RPMI7951 (cell line): ENCODE measurements at places on chromosomes 2 and 18. TPM values are rescaled to one million over a fixed set of nuclear protein-coding genes. Genes with fewer than 3 reads are reported as not detected.

DNA sequence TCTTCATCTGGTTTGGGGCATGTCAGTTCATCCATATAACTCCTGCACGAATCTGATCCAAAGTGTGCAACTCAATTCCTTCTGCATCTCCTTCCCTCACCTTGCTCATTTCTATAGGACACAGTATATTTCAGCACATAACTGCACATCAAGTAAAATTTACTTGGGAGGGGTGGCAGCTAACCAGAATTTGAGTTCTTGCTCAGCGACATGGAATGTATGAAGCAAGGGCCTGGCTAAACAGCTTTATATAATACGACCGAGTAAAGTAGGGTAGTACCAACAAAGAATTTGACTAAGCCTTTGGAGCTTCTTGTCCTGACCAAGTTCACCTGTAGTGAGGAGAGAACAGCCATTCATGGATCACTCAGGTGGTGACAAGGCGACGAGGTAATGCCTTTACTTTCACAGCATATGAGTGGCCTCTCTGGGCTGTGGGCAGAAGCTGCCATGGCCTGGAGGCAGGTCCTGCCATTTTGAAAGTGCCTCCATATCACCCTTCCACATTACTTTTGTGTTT is 570.2 kb upstream of the TNP1 start:
- no peak for DNase-seq

GRCh38 chr2:195633974-195634373 is 23.1 kb upstream of the SLC39A10 start:
- no peak for DNase-seq

GRCh38 chr18:49610022-49610445 is 48.2 kb downstream of the LIPG start:
- no peak for DNase-seq

GRCh38 chr2:120715353-120715752 is 20.3 kb upstream of the GLI2 start:
- no peak for DNase-seq

DNA sequence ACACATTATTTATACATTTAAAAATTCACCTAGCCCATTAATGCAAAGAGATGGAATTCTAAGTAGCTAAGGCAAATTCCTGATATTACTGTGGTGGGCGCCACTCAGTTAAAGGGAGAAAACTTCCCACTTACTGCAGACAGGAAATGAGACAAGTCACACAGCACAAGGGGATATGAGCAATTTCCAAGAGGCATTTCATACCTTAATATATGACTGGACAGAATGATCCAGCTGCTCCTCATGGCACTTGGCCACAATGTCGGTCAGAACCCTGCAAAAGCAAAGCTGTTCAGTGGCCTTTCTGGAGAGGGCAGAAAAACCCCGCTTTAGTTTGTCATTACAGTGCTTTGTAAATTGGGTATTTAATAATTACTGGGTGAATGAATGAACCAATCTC is 121.4 kb upstream of the CCDC195 start:
- DNase-seq: peak; percentile 92

DNA sequence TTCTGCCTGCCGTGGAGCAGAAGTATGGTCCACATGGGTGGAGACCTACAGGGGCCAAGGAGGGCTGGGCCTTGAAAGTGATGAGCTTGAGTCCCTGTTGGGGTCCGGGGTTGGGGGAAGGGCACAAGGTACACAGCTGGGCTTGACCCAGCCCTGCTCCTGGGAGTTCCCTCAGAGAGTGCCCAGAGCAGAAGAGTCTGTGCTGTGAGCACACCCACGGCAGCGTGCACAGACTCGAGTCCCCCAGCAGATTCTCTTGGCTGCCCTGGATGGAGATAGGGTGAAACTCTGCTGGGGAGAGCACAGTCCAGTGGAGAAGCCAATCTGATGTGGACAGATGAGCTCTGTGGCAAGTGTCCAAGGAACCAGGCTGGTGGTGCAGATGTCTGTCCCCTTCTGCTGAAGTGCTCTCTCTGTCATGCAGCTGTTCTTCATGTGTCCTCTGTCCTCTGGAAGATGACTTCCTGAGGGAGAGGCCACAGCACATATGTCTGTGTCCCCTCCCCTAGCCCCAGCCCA is 27.5 kb downstream of the INPP4A start:
- no peak for DNase-seq

DNA sequence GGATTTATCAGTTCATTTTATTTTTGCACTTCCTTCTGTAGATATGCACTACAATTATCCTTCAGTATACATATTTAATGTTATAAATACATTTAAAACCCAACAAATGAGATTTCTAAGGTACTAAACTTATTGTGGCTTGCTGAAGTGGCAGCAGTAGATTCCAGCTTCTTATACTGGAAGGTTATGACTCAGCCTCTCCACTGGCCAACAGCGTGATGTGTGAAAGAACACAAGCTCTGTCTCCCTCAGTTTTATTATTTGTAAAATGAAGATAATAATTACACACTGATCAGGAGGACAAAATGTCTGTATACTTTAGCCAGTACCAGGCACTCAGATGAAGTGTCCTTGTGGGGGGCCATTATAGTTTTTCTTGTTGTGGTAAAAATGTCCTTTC is 1147.1 kb downstream of the CNTNAP5 start:
- DNase-seq: peak; percentile 7

DNA sequence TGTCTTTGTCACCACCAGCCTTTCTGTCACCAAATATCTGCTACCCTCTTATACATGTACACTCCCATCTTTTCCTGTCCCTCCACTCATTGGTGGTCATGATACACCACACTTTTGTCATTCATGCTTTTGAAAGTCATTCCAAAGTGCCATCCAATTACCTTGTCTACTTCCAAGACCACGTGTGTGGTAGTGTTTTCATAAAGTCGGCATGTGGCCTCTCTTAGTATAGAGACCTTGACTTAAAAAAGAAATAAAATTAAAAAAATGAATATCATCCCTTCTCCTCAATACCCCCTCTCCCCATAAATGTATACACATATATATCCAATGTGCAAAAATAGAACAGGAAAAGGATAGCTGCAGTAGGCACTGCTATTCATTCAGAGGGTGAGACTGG is 271.4 kb downstream of the CNTNAP5 start:
- DNase-seq: no peak

DNA sequence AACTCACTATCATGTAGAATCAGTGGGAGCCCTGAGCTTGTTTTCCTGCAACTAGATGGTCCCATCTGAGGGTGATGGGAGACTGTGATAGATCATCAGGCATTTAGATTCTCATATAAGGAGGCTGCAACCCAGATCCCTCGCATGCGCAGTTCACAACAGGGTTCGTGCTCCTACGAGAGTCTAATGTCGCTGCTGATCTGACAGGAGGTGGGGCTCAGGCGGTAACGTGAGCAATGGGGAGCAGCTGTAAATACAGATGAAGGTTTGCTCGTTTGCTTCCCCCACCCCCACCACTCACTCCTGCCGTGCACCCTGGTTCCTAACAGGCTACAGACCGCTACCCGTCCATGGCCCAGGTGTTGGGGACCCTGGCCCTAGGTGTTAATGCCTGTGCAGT is 113.6 kb downstream of the RNF144A start:
- DNase-seq: no peak

DNA sequence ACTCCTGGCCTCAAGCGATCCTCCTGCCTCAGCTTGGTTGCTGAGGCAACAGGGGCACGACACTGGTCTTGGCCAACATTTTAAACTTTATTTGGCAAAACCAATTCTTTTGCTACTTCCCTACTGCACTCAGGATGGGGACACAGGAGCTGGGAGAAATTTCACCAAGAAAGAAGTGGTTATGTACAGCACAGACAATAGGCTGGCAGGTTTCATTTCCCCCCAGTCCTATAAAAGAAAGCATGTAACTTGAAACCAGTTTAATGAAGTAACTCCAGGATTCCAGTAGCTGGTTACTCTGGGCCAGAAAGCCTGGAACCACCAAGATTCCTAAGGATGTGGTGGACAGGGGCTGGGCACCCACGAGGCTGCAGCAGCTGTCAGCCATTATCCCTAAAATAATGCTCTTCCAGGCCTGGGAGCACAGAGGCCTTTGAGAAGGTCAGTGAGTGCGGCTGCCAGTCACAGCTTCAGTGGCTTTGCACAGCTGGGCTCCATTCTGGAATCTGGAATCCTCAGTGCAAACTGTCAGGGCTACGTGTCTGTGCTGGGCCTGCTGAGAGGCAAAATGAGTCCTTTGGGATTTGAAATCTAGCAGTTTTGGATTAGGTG is 142.3 kb upstream of the ITGA6 start:
- peak; percentile 93 for DNase-seq

Gene RAX
- not detected in 2 replicates for total RNA-seq

Gene RAB6C
- not detected in 2 replicates for total RNA-seq

Gene STAT4
- total RNA-seq: 0.12 and 0.59 TPM in 2 replicates

Gene CDK15
- 59.0 and 67.0 TPM in 2 replicates for total RNA-seq

Gene PSTPIP2
- total RNA-seq: 0.36 and 0.68 TPM in 2 replicates

Gene GPBAR1
- 0.12 TPM in 1 of 2 replicates, not detected in the other for total RNA-seq

Gene GGCX
- total RNA-seq: 52.4 and 59.3 TPM in 2 replicates

Gene MYL1
- not detected in 2 replicates for total RNA-seq

Gene ASTL
- not detected in 2 replicates for total RNA-seq
